ENCODE measurements at places on chromosomes 4 and X.

DNA sequence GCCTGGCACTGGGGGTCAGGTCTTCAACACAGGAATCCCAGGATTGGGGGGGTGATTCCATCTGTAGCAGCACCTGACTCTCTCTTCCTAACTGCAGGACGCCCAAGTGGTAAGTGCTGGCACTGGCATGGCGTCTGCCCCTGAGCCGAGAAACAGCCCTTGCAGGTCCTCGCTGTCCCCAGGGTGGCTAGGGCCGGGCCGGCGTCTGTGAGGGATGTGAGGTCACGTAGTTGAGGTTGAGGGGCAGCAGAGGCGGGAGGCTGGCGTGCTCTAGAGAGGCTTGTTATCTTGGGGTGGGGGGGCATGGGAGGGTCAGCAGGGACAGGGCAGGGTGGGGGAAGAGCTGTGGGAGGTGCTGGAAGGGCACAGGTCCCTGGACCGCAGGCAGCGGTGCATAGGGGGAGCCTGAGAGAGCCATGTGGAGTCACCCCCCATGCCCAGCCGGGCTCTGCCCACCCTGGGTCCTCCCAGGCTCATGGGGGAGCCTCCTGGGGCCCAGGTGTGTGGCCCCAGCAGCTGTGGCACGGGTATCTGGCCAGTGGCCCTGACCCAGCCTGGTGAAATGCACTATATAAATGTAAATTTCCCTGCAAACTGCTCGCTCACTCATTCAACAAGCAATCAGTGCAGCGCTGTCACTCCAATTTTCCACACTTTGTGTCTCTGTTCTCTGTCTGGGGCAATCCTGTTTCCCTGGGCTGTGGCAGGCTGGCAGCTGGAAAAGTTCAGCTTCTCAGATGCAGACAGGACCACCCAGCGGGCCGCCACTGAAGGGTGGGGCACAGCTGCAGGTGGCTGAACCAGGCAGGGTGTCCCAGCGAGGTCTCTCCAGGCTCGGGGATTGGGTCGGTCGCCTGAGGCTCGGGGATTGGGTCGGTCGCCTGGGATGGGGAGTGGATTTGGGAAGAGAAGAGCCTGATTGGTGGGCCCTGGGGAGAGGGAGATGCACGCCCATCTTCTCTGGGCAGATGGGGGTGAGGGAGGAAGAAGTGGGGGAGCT lies 102.2 kb upstream of the NKX1-1 start:
- DNase-seq = no peak

DNA sequence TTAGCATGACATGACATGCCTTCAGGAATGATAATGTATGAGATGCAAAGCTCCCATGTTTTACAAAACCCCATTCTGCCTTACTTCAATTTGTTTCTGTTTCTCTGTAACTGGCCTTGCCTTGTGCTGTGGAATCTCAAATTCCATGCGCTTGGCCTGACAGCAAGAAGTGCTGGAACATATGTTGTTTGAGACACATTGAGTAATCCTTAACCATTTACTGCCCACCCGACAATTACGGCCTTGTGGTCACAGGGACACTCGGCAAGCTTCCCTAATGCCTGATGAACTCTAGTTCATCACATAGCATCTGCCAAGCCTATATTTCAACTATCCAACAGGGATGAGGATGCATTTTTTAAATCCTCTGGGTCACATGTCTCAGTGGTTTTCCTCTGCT lies 226.4 kb upstream of the CASK start:
- DNase-seq = no peak

DNA sequence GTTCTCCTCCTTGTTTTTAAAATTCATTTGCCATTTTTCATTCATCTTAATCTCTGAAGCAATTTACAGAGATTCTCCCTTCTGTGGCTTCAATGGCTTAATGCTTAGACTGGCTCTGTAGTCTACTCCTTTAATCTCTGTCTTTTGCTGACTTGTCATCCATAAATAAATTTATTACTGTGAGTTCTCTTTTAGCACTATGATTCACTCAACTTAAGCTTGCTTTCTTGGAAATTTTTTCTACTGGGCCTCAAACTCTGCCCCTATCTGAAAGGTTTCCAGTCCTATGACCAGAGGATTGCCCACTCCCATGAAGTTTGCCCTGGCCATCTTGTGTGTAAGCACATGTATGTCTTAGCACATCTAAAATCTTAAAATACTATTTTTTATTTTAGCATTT lies 251.1 kb downstream of the DCLK2 start:
- DNase-seq = no peak

GRCh38 chr4:123945301-123945700 lies 548.7 kb downstream of the SPRY1 start:
- no peak for DNase-seq

- DNase-seq = no peak
Observed at GRCh38 chr4:73698217-73698616, 42.2 kb upstream of the CXCL8 start.

DNA sequence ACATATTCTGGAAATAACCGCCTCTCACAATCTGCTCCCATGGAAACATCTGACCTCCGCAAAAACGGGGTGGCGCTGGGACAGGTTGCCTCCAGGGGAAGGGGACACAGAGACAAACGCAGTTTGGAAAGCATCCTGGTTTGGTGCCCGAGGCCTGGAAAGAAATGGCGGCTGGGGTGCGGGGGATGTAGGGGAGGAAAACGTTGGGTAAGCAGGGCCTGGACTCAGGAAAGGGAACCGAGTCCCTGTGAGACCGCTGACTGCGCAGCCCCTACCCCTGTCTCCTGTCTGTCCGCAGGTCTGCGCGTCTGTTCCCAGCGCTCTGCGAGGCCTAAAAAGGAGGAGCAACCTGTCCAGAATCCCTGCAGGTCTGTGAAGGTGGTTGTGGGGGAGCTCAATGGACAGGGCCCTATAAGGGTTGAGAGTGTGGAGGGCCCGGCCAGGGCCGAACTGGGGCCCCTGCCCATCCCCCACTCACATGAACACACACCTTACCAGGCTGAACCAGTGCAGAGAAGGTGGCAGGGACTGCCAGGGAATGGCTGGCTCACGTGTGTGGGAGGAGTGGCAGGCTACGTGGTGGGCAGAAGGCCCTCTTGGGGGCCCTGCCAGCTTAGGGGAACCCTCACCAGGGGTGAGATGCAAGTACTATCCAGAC lies 672 bp downstream of the TCEAL3 start:
- peak; percentile 13 for DNase-seq

DNA sequence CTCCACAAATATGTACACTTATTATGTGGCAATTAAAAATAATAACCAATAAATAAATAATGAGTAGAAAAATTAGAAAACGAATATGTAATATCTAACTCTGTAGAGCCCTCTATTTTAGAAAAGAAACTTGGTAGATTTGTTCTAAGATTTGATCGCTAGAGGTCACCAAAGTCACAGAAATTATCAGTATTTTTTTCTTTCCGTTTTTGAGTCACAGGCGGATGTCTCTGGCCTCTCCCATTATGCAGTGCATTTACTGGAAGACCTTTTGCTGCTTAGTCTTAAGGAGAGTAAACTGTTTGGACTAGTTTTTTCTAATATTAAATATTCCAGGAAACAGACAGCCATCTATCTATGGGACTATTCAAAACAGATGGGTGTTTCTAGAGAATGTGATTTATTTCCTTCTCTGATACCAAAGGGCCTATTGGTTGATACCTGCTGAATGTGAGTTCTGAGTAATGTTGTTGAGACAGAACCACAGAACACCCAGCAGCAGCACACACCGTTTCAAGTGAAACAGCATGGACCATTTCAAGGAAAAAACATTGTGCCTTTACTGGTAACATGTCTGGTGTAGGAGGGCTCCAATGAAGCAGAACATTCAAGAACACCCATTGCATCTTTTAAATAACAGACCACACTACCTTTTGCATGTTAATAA lies 34.0 kb upstream of the GYPA start:
- DNase-seq = peak; percentile 50

DNA sequence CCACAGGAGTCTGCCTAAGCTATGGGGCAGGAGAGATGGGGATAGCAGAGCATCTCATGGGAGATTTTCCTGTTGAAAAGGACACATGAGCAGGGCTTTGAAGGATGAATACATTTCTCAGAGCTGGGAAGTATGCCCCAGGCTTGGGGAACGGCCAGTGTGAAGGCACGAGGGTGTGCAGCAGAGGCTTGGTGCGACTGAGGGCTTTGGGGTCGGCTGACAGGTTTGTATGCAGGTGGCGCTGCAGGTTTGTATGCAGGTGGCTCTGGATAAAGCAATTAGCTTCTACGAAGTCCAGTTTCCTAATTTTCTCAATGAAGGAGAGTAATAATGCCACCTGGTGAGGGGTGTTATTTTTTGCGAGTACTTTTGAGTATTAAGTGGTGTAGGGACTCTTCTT lies 6.8 kb upstream of the KIAA0232 start:
- DNase-seq = no peak

DNA sequence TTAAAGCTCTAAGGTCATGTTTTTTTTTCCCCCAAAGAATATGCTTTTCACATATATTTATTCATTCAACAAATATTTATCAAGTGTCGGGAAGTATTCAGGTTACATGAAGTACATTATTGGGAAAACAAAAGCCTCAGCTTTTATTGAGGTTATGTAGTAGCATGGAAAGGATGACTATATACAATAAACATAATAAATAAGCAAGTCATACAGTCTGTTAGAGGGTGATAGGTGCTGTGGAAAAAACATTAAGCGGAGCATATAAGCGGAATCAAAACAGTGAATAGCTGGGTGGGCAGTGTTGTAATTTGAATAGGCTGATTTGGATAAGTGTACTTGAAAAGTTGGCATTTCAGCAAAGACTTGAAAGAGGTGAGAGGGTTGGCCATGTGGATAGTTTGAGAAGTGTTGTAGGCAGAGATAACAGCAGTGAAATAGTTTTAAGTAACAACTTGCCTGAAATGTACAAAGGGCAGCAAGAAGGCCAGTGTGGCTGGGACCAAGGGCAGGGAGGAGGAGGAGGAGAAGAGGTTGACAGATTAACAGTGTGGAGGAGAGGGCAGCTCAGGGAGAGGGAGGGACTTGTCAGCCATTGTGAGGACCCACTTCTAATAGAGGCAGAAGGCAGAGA lies 558.7 kb downstream of the SPRY1 start:
- no peak for DNase-seq

GRCh38 chr4:7539659-7540058 lies 104.9 kb upstream of the PSAPL1 start:
- DNase-seq = no peak

DNA sequence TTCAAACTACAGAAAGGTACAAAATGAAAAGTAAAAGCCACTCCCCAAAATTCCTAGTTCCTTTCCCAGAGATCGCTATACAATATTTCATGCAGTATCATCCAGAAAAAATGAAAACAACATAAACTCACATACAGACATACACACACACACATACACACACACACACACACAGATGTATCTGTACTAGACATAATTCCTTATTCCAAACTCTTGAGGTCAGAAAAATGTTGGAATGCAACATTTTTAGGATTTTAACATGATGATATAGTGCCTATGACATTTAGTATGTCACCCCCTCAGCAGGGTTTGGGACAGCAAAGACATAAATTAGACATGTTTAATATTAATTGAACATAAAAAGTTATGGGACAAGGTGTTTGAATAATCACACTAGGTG lies 73.4 kb upstream of the LHFPL1 start:
- DNase-seq = no peak

GRCh38 chr4:110737931-110738330 lies 115.1 kb upstream of the PITX2 start:
- no peak for DNase-seq

- DNase-seq = no peak
Observed at GRCh38 chr4:105399532-105400161, 74.2 kb downstream of the PPA2 start.

DNA sequence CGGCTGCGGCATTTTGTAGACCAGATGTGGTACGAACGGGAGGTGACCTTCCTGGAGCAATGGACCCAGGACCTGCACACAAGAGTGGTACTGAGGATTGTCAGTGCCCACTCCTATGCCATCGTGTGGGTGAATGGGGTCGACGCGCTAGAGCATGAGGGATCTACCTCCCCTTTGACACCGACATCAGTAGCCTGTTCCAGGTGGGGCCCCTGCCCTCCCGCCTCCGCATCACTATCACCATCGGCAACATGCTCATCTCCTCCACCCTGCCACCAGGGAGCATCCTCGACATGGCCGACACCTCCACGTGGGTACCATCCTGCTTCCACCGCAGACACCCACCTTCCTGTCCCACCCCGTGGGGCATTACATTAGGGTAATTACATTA lies 46.2 kb downstream of the SMARCA5 start:
- no peak for DNase-seq

- DNase-seq = no peak
Observed at GRCh38 chrX:83934220-83934619, 73.3 kb downstream of the CYLC1 start.

DNA sequence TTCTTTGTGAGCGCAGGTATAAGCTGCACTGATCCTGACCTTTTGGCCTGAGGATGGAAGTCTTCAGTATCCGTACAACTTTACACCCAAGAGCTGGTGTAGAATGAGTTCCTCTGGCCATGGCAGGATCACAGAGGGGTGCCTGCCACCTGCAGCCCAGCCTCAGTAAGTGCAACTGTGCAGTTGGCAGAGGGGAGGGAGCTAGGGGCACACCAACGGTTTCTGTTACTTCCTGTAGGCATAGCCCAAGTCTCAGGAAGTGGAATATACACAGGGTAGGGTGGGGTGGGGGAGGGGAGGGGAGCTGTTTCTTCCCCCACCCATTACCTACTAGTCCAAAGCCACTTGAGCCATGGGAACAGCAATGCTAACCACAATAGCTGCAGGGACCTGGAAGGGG lies 85.4 kb upstream of the GBA3 start:
- DNase-seq = peak; percentile 15

DNA sequence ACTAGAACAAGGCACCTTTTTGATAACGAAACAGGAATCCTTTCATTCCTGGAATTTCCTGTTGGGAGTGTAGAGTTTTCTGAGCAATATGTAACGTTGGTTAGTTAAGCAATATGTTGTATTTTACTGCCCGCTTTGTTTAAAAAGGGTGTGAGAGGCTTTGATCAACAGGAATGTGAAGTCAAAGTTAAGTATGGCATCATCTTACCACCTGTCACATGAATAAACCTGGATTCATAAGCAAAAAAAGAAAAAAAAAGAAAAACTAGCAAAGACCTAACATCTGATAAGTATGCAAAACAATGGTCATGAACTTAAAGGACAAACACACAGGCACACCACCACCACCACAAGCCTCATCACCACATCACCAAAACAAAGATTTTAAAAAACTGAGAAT lies 7.1 kb upstream of the CXCL5 start:
- no peak for DNase-seq

- no peak for DNase-seq
Observed at GRCh38 chrX:133857640-133858269, 127.6 kb downstream of the GPC3 start.

- DNase-seq = peak; percentile 35
Observed at GRCh38 chrX:155819966-155820491, 61.1 kb upstream of the VAMP7 start.

- DNase-seq = no peak
Observed at GRCh38 chr4:141731481-141731880, 95.1 kb downstream of the IL15 start.

DNA sequence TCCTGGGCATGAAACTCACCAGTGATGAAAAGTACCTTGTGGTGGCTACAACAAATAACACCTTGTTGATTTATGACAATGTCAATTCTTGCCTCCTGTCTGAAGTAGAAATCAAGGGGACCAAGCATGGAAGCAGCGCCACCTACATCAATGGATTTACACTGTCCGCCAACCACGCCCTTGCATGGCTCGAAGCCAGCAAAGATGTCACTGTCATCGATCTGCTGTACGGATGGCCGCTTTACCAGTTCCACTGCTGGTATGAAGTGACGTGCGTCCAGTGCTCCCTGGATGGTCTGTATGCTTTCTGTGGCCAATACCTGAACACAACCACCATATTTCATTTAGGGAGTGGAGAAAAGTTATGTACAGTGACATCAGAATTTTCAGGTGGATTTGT lies 200.5 kb downstream of the NWD2 start:
- no peak for DNase-seq

- DNase-seq = no peak
Observed at GRCh38 chrX:19579485-19579884, 64.2 kb upstream of the MAP3K15 start.
